ENCODE measurements at places on chromosomes 2 and 18.

- DNase-seq, result no peak
Observed at GRCh38 chr2:166334805-166335204, 40.9 kb downstream of the SCN9A start.

- no peak for DNase-seq
Observed at GRCh38 chr18:52531836-52532235, 191.8 kb downstream of the DCC start.

- no peak for DNase-seq
Observed at GRCh38 chr2:58904095-58904494, 663.0 kb upstream of the FANCL start.

DNA sequence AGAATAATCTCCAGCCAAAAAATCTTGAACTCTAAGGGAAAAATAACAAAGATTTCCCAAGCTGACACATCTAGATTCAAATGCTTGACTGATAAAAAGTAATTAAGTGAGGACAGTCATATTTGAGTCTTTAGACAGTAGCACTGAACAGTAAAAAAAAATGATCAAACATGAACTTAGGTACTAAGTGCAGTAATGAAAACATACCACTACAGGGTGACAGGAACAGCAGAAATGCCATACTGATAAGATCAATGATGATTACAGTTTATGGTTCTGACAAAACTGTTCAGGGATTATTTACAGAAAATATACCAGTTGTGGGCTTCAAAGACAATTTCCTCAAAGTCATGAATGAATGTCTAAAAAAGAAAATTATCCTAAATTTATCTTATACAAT lies 80.3 kb downstream of the OSBPL1A start:
- DNase-seq, result no peak

DNA sequence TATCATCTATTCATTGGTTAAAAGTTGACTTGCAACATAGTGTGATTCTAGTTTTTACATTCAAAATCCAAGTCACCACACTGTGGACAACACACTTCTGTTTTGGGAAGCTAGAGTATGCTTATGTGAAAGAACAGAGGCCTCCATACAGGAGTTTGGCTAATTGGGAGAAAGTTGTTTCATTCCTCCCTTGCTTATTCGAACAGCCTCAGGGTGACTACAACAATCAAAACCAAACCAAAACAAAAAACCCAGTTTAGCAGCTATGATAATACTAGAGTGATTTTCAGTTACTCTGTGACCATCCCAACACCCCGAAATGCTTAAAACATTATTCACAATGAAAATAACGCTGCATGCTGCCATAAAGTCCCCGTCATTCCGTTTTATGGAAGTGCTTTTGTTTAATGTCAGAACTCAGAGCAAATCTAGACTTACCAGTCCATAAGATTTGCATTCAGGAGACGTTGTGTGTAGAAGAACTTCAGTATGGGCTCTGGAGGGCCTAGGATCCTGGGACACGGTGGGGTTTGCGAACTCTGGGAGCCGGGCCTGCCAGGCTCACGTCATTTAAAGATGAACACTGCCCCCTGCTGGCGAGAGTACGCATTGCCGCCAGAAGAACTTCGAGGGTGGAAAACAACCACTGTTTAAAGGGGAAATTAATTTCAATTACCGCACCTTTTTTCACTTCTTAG lies 111.4 kb downstream of the FTCDNL1 start:
- peak; percentile 25 for DNase-seq

- no peak for DNase-seq
Observed at GRCh38 chr2:40642237-40642636, 190.3 kb upstream of the SLC8A1 start.

- DNase-seq, result no peak
Observed at GRCh38 chr2:26570083-26570430, 71.1 kb downstream of the CIB4 start.

- no peak for DNase-seq
Observed at GRCh38 chr2:46197672-46198071, 99.5 kb upstream of the EPAS1 start.

DNA sequence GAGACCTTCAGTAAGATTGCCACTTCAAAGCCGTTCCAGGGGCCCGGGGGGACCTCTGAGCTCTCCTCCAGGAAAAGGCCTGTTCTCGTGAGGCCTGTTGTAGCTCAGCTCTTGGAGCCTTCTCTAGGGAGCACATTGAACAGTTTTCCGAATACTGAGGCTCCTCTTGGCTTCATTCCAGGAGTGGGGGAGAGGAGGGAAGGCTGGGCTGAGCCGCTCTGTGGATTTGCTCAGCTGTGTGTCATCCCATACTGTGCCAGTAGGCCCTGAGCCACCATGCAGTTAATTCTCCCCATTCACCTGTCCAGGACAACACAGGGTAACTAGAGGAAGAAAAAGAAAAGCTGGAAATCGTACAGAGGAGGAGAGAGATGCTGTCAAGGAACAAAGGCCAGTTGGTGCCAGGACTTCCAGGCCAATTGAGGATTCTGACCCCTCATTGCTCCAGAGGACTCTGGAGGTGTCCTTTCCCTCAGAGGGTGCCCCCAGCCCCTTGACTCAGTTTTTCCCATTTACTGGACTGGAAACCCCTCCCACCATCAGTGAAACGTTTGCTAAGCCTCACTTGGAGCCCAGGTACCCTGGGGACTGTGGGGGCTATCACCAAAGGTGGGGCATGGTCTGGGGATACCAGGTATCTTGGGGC lies 41.4 kb downstream of the HS1BP3 start:
- no peak for DNase-seq

- DNase-seq, result no peak
Observed at GRCh38 chr2:225735844-225736243, 336.3 kb downstream of the NYAP2 start.

- no peak for DNase-seq
Observed at GRCh38 chr2:160228141-160228917, 28.3 kb upstream of the ITGB6 start.

DNA sequence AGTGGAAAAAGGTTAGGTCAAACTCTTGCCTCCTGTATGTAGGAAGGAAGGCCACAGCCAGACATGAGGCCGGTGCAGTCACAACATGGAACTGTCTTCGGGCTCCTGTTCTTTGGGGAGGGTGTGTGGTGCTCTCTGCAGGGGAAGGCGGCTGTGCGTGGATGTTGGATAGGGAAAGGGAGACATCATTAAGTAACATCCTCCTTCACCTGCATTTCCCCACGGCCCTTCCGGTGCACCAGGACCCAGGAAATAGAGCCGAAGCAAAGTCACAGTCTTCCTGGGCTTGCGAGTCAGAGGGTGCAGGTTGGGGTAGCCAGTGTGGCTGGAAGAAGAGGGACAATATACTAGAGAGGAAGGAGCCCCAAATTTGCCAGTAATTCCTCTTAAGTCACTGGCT lies 78.9 kb upstream of the SMAD7 start:
- DNase-seq, result no peak

DNA sequence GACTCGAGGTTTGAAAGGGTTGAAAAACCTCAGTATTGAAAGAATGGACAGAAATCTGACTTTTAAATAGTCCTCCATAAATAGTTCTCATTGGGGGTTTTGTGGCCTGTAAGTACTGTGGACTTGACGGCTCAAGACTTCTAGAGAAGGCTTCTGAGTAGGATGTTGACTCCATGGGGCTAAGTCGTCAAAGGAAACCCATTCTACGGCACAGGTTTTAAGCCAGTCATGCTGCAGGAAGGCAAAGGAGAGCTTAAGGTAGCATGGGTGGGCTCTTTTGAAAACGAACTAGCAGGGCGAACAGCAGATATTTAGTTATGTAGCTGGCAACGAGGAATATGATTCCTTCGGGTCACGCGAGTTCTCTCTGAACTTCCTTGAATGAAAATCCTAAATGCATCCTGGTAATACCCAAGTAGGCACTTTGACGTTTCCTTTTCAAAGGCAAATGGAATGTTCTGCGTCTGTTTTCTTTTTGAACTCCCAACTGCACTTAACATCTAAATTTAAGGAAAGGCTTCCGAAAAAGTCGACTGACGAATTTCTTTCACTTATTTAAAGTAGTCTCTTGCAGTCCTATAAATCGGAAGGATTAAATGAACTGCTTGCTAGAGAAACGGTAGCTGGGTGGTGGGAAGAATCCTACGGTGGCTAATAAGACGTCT lies 1.1 kb upstream of the NEDD4L start:
- DNase-seq, result no peak

GRCh38 chr2:68569604-68570003 lies 73.8 kb upstream of the PROKR1 start:
- no peak for DNase-seq

GRCh38 chr2:228917220-228917619 lies 353.9 kb downstream of the PID1 start:
- no peak for DNase-seq

DNA sequence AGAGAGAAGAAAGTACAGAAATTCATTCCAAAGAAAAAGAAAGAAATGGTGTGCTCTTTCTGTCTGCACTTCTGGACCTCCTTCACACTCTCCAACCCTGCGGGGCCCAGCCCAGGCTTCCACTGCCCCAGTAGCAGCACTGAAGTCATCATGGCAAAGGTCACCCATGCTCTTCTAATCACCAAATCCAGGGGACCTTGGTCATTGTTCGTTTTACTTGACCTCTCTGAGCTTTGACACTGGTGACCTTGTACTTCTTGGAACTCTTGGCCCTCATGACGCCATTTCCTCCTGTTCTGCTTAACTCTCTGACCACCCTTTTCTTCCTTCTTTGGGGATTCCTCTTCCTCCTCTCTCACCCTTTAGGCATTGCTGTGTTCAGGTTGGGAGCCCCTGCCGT lies 105.6 kb downstream of the SMAD7 start:
- no peak for DNase-seq

- no peak for DNase-seq
Observed at GRCh38 chr2:15622214-15622613, 30.5 kb downstream of the DDX1 start.

- DNase-seq, result no peak
Observed at GRCh38 chr2:112220831-112221230, 34.0 kb downstream of the ZC3H8 start.

DNA sequence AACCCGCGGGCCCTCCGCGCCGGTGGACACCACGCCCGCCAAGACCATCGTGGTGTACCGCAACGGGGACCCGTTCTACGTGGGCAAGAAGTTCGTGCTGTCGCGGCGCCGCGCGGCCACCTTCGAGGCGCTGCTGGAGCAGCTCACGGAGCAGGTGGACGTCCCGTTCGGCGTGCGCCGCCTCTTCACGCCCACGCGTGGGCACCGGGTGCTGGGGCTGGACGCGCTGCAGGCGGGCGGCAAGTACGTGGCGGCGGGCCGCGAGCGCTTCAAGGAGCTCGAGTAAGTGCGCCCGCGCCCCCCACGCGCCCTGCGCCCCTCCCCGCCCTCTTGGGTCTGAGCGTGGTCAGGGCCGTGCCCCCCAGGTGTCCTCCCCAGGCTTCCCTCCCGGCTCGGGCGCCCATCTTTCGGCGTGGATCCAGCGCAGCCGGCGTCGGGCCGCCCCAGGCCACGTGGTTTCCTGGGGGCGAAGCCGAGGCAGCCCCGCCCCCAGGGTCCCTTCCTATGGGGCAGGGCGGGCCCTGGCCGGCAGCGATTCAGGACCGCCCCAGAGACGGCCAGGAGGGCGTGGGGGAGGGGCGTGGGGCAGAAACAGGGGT lies 481 bp downstream of the DCDC2C start:
- no peak for DNase-seq

GRCh38 chr2:2898744-2899143 lies 478.9 kb downstream of the EIPR1 start:
- no peak for DNase-seq

DNA sequence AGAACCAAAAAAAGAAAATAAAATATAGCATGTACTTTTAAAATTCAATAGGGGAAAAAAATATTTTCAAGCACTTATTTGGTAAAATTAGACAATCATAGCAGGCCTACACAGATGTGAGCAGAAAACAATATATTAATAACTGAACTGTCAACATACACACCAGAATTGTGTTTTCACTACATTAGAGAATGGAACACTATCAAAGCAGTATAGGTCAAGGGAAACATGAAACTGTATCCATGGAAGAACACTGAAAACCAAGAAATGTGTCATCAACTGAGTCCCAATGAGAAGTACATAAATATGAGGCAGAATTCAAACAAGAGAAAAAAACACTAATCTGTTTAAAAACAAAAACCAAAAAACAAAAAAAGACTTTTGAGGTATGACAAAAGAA lies 132.4 kb downstream of the USP34 start:
- no peak for DNase-seq

DNA sequence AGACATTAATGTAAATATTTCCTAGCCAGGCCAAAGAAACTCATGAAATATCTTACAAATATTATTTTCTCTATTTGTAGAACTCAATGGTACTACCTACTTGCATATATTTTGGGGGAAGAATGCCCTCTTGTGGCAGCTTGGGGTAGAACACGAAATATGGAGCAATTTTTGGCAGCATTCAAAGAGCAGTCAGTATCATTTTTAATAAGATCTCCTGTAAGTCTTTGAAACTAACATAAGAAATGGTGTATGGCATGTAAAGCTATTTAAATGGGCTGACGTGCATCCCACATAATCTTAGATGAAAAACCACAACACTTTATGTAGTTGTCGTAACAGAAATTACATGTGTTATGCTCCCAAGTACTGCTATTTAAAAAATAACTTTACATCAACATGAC lies 62.3 kb upstream of the CCDC195 start:
- no peak for DNase-seq

- no peak for DNase-seq
Observed at GRCh38 chr2:204255071-204255470, 290.2 kb upstream of the PARD3B start.

GRCh38 chr2:106555053-106555452 lies 67.9 kb downstream of the CD8B2 start:
- DNase-seq, result no peak

DNA sequence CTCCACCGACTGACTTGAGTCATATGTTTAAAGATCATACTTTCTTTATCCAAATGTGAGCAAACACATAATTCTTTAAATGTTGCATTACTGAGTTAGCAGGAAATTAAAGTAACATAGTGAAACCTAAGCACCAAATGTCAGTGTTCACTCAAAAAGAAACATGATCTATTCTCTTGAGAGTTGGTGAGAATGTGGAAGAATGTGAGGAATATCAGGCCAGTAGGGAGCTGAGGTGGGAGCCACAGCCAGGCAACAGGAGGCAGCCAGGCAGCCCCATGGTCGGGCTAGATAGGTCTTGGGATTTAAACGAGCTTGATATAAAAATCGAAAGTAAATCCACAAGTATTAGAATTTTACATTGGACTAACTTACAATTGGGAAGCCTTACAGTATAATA lies 198.1 kb upstream of the SH3BP4 start:
- no peak for DNase-seq

- no peak for DNase-seq
Observed at GRCh38 chr2:184581391-184581790, 16.9 kb upstream of the ZNF804A start.

DNA sequence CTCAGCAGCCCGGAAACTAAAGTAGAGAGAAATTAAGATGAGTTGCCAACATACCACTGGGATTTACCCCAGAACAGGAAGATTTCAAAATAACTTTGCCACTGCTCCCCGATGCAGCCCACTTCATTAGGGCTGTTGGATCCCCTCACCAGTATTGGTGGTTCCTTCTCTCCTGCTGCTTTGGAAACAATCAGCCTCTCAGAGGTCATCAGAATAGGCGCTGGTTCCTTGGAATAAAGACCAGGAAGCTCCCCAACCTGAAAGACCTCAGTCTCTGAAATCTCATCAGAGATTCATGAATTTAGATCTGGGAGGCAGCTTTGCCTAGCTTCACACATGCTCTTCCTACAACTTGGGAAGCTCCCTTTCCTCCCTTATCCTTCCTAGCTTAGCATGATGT lies 332.4 kb downstream of the STK39 start:
- no peak for DNase-seq

GRCh38 chr2:139439100-139439499 lies 658.9 kb upstream of the NXPH2 start:
- DNase-seq, result no peak

Measured in T-helper 17 cell (primary cell).